ENCODE measurements at places on chromosomes 16 and 17.

DNA sequence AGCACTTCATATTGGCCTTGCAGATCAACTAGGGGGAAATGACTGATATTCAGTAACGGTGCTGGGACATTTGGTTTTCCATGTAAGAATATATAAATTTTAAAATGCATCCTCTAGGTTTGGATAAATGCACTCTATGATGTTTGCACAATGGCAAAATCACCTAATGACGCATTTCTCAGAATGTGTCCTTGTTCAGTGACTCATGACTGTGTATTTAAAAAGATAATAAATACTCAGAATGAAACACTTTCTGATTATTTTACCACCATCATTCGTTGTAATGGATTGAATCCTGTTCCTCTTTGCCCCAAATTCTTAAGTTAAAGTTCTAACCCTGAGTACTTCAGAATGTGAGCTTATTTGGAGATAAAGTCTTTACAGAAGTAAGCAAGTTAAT lies 17.2 kb upstream of the ADGRG1 start:
- DNase-seq, result no peak

- no peak for DNase-seq
These were observed 732.5 kb upstream of the RBFOX1 start for GRCh38 chr16:6600167-6600566.

DNA sequence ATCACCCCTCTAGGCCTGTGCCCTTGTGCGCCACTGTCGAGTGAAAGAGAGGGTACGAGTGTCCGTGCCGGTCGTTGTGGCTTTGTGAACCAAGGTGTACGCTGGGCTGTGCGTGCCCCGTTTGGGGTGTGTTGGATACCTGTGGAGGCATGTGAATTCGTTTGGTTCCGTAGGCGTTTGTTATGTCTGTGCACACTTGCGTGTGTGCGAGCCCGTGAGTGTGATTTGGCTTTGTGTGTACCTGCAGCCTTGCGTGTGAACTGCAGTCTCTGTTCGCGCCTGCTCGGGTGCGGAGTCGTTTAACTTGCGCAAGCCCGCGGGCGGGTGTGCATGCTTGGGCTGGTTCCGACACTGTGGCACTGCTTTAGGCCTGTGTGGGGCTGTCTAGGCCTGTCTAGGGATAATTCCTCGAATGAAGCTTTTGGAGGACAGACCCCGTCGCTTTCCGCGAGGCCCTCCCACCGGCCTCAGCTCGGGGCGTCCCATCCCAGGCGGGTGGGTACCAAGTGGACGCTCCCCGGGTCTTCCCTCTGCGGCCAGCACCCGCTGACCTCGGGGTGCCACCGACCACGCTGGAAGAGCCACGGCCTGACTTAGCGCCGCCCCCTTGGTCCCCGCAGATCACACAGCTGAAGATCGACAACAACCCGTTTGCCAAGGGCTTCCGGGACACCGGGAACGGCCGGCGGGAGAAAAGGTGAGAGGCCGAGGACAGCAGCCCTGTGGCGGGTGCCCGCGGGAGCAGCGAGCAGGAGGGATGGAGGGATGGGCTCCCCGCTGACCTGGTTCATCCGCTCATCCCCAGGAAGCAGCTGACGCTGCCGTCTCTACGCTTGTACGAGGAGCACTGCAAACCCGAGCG lies 4.4 kb downstream of the TBX2 start:
- DNase-seq, result no peak

GRCh38 chr17:41415833-41416335 lies 8.5 kb downstream of the KRT37 start:
- DNase-seq, result no peak

DNA sequence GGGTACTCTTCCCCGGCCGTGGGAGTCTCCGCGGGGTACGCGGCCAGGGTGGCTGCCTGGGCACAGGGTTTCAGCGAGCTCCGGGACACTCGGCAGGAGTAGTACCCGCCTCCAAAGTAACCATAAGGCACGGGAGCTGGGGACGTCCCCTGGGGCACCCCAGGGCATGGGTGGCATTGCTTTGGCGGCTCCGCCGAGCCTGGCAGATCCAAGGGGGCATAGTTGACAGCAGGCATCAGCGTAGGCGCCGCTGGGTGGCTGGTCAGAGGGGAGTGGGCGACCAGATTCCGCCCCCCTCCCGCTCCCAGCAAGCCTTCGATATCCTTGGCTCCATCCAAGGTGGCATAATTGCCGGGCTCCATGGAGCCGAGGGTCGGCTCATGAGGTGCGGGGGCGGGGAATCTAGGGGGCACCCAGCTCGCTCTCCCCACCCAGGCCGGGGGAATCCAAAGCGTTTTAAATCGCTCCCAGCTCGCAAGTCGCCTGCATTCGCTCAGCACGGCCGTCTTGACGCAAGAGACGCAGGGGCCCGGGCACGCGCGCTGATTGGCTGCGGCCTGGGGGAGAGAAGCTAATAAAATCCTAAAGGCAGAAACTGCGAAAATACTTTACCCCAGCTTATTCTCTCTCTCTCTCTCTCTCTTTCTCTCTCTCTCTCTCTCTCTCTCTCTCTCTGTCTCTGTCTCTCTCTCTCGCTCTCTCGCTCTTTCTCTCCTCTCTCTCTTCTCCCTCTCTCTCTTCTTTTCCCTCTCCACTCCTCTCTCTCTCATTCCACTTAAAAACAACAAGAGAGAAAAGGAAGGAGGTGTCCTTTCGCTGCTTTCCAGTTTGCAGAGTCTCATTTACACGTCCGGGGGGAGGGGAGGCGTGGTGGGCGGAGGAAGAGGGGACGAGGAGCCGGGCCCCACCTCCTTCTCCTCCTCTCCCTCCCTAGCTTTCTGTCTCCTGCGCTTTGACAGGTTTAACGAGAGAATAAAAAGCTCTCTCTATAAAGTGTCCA lies at the start of gene HOXB13:
TSS of gene HOXB13 (minus strand) at position 519 of the 1,000 bp plus-strand sequence. CDS start at position 362, 157 bp downstream.
- DNase-seq, result no peak

DNA sequence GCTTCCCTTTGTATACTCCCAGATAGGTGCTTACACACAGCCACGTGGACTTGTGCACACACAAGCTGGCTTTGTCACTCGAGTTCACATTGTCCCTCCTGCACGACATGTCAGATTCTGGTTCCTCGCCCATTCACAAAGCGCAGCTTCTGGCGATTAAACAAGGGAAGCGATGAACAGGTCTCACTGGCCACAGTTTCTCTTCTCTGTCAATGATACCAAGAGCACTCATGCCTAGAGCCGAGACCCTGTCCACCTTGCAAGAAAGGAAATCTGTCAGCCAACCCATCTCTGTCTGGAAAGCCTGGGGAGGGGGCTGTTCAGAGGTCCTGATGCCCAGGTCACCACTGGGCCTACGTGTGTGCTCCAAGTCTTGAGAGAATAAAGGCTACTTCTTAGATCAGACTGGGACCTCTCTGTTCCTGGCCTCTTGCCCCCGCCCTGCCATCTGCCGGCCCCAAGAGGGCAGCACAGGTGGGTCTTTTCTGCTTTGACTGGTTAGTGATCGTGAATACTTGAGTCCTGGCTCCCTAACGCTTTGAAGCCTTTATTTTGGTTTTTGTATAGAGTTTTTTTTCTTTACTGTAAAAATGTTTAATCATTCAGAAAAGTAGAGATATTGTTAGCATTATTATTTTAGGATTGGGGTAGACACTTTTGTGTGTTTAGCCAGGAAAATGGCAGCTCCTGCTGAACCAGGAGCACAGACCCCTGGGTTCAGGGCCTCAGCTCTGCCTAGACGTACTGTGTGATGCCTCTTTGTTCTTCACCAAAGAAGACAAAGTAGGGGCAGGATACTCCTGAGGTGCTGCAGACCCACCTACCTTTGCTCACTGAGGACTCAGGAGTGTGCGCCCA lies 104.7 kb downstream of the MRM1 start:
- no peak for DNase-seq

- no peak for DNase-seq
These were observed 1.4 kb upstream of the SLFN5 start for GRCh38 chr17:35241520-35241919.

- no peak for DNase-seq
These were observed 12.3 kb downstream of the PLXDC1 start for GRCh38 chr17:39139161-39139511.

GRCh38 chr16:85170590-85171003 lies 58.3 kb upstream of the CIBAR2 start:
- no peak for DNase-seq

All from iPS DF 6.9 (cell line).